ENCODE measurements at places on chromosomes 4 and X.

DNA sequence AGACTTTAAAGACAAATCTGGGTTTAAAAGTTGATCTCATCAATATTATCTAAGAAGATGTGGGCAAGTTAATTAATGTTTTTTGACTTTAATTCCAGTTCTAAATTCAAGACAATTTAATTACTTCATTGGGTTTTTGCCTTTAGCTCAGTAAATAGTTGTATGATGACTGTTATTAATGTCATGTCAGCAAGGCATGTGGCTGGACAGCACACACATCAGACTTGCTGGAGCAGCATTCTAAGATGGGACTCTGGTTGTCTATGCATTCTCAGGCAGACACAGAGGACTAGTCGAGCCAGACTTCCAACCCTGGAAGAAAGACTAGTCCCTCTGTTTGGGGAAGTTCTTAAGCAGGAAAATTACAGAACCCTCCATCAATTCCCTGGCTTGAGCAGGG, 180.7 kb upstream of the GK2 start:
- no peak overlapping the region for H3K27ac ChIP-seq
- no peaks in the 10 kb centered on the region for H3K27me3 ChIP-seq
- DNase-seq = no peak
- H3K36me3 ChIP-seq = no peaks in the 10 kb centered on the region

DNA sequence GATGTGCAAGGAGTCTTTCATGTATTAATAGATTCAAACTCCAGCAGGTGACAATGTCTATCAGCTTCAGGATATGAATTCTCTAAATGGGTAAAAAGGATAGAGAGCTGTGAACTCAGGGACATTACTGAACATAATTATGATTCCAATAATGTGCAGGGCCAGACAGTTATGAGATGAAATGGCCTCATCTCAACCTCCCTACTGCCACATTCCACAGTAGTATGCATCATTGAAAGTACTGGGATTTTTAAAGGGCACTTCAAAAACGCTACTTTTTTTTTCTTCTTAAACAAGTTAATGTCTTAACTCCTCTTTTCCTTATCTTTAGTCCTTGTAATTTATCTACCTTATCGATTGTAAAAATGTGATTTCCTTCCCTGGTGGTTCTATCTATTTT, 202.0 kb downstream of the APBB2 start:
- no peak overlapping the region for H3K27ac ChIP-seq
- no peak for DNase-seq
- H3K36me3 ChIP-seq = no peaks in the 10 kb centered on the region

GRCh38 chr4:122142687-122143086, 9.4 kb upstream of the BLTP1 start:
- no peak overlapping the region for H3K4me3 ChIP-seq
- no peak for DNase-seq
- H3K4me1 ChIP-seq = no peaks in the 10 kb centered on the region
- H3K36me3 ChIP-seq = no peaks in the 10 kb centered on the region
- no peak overlapping the region for H3K27ac ChIP-seq

GRCh38 chrX:129097668-129098067, 425.6 kb downstream of the SMARCA1 start:
- no peaks in the 10 kb centered on the region for H3K27me3 ChIP-seq
- H3K4me3 ChIP-seq = no peak overlapping the region
- no peak overlapping the region for H3K27ac ChIP-seq
- DNase-seq = no peak
- H3K36me3 ChIP-seq = no peaks in the 10 kb centered on the region
- H3K4me1 ChIP-seq = no peaks in the 10 kb centered on the region

DNA sequence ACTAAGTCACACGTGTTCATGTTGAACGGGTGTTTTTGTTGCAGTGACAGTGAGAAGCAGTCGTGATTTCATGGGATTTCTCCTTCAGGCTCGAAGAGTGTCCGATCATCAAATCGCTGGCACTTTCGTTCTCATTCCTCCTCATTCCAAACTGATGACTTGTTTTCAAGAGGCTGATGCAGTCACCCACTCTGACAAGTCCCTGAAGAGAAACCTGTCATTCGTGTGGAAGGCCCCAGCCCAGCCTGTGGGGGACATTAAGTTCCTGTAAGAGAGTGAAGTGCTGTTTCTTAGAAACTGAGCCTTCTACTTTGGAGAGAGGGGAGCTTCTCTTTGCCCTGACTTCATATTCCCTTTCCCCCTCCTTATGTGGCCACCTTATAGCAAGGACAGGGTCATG, 8.0 kb downstream of the REELD1 start:
- no peaks in the 10 kb centered on the region for H3K36me3 ChIP-seq
- no peak for DNase-seq
- H3K27me3 ChIP-seq = peaks cover 11% of the 10 kb centered on the region
- no peak overlapping the region for H3K27ac ChIP-seq
- H3K4me1 ChIP-seq = no peaks in the 10 kb centered on the region
- H3K4me3 ChIP-seq = no peak overlapping the region

DNA sequence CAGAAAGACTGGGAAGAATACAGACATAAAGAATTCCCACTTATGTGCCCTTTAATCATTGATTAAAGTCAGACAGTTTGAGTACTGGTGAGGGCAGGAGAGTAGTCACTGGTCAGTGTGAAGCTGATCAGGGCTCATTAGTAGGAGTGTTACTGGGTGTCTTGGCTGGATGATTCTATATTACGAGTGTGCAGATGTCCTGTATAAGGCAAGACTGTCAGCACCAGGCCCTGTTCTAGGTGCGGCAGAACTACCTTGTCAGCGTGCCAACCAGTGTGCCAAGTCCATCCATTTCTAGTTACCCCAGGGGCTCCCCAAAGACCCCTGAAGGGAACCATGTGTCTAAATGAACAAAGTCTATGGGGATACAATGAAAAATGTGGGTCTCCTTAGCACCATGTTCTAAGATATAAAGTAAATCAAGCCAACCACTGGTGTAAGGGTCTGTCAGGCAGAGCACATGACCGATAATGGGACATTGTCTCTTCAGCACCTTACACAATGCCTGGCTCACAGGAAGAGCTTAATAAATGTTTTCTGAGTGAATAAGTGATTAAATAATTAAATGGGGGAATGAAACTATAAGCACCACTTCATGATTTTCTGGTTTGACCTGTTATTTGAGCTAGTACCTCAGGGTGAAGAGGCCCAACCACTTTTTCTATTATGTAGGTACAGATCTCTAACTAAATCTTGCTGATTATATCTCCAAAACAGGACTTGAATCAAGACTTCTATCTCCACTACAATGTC, 205.0 kb downstream of the CAMK2D start:
- no peak overlapping the region for H3K27ac ChIP-seq
- peaks cover 11% of the 10 kb centered on the region for H3K4me1 ChIP-seq
- H3K4me3 ChIP-seq = no peak overlapping the region
- no peaks in the 10 kb centered on the region for H3K27me3 ChIP-seq
- H3K36me3 ChIP-seq = peaks cover 8% of the 10 kb centered on the region

Measured in effector memory CD8-positive, alpha-beta T cell (primary cell).